Left colon (tissue), 2 donors: ENCODE measurements at places on chromosomes 5 and 9. TPM values are rescaled to one million over a fixed set of nuclear protein-coding genes. Genes with fewer than 3 reads are reported as not detected.

The OLFM1 gene
- 6.0 TPM for total RNA-seq

The KIF4B gene
- total RNA-seq = not detected

The OTP gene
- total RNA-seq = not detected

The OLFML2A gene
- 3.3 TPM for total RNA-seq

The SHISAL2B gene
- not detected for total RNA-seq

The CBY3 gene
- total RNA-seq = not detected

The ST8SIA4 gene
- 2.0 TPM for total RNA-seq

The PHYKPL gene
- 180 TPM for total RNA-seq

The TRPM3 gene
- total RNA-seq = 0.73 TPM

The RUSC2 gene
- 7.7 TPM for total RNA-seq

The SEMA6A gene
- 100 TPM for total RNA-seq

The CATSPER3 gene
- total RNA-seq = 0.70 TPM

The TEX48 gene
- total RNA-seq = not detected

The KIF20A gene
- 4.0 TPM for total RNA-seq

The CHSY3 gene
- total RNA-seq = 0.67 TPM

The F2RL1 gene
- 174 TPM for total RNA-seq

The HRH2 gene
- total RNA-seq = 0.34 TPM

The TAF1L gene
- not detected for total RNA-seq

The TTC39B gene
- 50.5 TPM for total RNA-seq

The THOC3 gene
- 22.3 TPM for total RNA-seq

The LCN15 gene
- 15.9 TPM for total RNA-seq

The CARTPT gene
- total RNA-seq = not detected

The GLRA1 gene
- total RNA-seq = not detected

The HCN1 gene
- total RNA-seq = 0.06 TPM

The NSG2 gene
- total RNA-seq = 1.4 TPM

The FIBCD1 gene
- total RNA-seq = 7.9 TPM

The C5orf58 gene
- not detected for total RNA-seq

The IRGM gene
- not detected for total RNA-seq

The PPIC gene
- total RNA-seq = 86.0 TPM

The MEIKIN gene
- total RNA-seq = not detected

The TYRP1 gene
- total RNA-seq = 1.9 TPM

The ACTBL2 gene
- not detected for total RNA-seq

The PCDHA2 gene
- total RNA-seq = not detected

The ALDOB gene
- total RNA-seq = 2.7 TPM

The TBCA gene
- 106 TPM for total RNA-seq

The SUSD1 gene
- 27.4 TPM for total RNA-seq
